Activated CD8-positive, alpha-beta memory T cell treated with anti-CD3 and anti-CD28 coated beads, Interleukin-2, amount 50 U/mL, for 48 hours (primary cell): ENCODE measurements at places on chromosomes 6 and 20.

DNA sequence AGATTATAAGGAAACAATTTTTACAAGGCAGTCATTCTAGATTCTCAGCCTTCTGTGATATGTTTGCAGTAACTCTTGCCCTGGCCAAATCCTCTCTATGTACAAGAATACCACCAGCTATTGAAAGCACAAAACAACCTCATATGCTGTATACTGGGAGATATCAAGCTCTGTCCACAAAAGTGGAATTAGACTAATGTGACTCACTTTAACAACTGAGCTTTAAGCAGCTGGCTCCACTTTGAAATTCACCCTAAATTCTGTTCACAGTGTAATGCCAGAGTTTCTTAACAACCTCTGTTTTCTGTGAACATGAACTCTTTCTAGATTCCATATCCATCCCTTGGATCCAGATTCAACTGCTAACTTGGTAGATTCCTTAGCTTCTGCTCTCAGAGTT is 47.6 kb downstream of the CHD6 start:
- DNase-seq: no peak

DNA sequence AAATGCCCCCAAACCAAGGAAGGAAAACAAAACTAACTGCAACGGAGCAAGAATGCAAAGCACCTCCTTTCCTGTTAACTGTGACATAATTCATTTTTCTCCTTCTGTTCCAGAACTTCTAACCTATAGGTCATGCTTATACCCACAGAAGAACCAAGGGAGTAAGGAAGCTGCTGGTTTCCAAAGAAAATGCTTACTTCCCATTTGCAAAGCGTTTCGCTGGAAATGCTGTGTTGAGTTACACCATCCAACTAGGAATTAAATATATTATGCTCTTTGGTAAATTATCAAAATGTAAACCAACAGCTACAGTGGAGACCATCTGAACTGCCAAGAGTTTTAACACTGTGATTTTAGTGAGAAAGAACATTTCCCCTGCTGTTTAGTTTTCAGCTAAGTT is 42.9 kb downstream of the ATXN1 start:
- no peak for DNase-seq

GRCh38 chr6:16758163-16758975 is 2.9 kb downstream of the ATXN1 start:
- DNase-seq: no peak

- DNase-seq: no peak
Observed at GRCh38 chr20:34269996-34270627, 28.9 kb downstream of the ASIP start.

- DNase-seq: no peak
Observed at GRCh38 chr6:41938590-41939175, 2.9 kb downstream of the CCND3 start.

DNA sequence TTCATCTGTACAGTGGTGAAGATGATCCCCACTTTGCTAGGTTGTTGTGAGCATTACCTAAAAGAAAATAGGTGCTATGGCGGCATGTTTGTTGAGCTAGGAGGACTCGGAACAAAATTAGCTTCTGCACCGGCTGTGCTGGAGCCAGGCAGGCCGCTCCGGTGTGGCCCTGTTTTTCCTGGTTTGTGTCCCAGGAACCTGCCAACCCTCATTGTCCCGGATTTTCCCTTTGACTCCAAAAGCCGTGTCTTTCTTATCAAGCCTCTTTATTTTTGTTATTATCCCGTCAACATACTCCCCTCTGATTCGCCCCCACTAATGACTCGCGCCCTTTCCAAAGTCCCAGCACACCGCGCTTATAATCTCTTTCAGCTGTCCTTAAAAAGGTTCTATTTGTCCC is 117.0 kb downstream of the MYLK4 start:
- DNase-seq: no peak

DNA sequence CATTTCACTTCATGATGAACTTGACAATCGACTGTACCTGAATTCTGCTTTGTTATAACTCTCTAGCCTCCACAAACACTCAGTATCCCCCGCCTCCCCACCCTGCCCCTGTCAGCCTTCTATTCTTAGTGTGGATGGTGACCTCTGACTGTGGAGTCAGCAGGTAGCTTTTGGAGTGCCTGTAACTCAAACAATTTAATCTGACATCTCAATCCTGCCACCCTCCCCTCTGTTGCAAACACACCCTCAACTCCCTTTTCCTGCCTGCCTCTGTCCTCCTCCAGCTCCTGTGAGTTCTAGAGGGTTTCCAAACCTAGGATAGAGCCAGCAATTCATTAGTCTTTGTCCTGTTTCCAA is 20.3 kb downstream of the DAAM2 start:
- DNase-seq: no peak

- DNase-seq: no peak
Observed at GRCh38 chr6:17305219-17306001, 24.2 kb downstream of the RBM24 start.

DNA sequence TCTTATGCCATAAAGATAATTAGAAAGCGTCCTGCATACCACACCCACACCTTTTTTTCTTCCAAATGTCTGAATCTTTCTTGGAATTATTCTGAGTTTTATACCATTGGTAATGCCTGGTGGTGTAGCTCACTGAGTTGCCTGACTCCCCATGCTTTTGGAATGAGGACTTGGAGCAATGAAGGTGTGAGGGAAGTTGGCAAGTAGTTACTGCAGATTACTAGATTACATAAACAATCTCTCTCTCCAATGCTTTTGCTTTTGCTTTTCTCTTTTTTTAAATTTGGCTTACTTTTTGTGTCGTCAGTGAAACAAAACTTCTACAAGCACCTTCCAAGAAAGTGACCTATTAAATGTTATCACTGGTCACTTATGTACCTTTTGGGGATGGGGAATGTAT is 406.1 kb upstream of the SOX4 start:
- DNase-seq: no peak
